ENCODE measurements at places on chromosomes 5 and 9. TPM values are rescaled to one million over a fixed set of nuclear protein-coding genes. Genes with fewer than 3 reads are reported as not detected.

GRCh38 chr5:153469423-153469822 lies 21.0 kb upstream of the GRIA1 start:
- no peak for DNase-seq

- peak; percentile 35 for DNase-seq
Observed at GRCh38 chr9:15277400-15278090, 29.5 kb downstream of the TTC39B start.

The NUP214 gene
- 80.5 TPM for total RNA-seq

DNA sequence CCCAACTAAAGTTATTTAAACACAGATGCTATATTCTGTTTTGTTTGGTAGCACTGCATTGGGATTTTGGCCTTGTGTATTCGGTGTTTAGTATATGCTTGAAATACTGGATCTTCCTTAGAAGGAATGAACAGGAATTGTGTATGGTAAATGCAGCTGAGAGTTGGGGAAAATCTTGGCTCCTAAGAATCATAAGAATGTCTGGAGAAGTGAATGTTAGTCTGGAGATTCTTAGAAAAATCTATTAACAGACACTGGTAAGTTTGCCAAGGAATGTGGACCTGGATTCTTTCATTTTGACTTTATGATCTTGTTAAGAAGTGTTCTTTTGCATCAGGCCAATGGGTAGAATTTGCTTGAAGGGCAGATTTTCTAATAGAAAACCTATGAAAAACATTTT lies 38.9 kb downstream of the SNX30 start:
- DNase-seq, result no peak

GRCh38 chr5:33756491-33756890 lies 135.3 kb downstream of the ADAMTS12 start:
- no peak for DNase-seq

- DNase-seq, result peak; percentile 37
Observed at GRCh38 chr5:132962429-132963021, 909 bp downstream of the AFF4 start.

DNA sequence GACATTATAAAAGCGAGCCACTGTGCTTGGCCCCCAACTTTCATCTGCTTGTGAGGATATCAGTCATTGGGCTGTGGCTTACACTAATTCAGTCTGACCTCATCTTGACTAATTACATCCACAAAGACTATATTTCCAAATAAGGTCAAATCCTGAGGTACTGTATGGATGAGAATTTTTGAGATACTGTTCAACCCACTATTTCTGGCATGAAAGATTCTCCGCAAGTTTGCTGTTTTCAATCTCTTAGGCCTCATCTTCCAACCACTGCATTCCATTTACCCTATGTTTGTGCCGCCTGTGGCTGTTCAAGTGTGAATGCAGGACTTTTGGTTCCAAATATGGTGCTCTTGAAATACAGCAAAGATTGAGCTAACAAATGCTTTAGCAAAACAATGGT lies 400.9 kb upstream of the SGCD start:
- no peak for DNase-seq

DNA sequence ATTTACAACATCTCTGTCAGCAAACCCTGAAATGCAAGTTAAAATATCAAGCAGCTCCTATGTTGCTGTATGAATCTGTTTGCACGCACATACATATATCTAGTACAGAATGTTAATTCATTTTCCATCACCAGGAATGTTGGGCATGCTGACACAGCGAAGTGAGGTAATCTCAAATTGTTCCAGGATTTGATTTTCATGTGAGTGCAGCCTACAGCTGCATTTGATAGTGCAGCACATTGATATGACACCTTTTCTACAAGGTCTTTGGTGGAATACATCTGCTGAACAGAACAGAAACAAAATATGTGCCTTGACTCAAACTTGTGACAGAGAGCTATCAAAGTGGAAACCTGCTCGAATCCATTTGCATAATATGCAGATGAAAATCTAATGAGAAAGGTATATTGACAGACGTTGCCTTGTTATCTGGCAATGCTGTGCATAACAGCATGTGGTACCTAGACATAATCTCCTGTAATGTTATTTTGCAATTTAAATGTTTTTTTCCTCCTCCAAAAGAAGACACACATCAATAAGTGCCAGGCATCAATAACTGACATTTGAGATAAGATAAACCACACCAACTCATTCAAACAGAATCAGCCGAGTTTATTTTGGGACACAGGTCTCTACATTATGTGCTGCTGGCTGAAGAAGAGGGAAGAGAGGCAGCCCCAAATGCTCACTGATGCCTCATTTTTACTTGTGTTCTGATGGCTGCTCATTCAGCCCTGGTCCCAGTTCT lies 512.2 kb downstream of the ZNF608 start:
- no peak for DNase-seq

- no peak for DNase-seq
Observed at GRCh38 chr9:79877943-79878602, 306.3 kb downstream of the TLE4 start.

Data from naive thymus-derived CD4-positive, alpha-beta T cell (primary cell).